ENCODE measurements at places on chromosomes 13 and 19.
A peak's percentile ranks its signal among the peaks of the same experiment; 100 is the strongest.

GRCh38 chr13:84609716-84610115 is 727.4 kb upstream of the SLITRK1 start:
- no peak for DNase-seq

DNA sequence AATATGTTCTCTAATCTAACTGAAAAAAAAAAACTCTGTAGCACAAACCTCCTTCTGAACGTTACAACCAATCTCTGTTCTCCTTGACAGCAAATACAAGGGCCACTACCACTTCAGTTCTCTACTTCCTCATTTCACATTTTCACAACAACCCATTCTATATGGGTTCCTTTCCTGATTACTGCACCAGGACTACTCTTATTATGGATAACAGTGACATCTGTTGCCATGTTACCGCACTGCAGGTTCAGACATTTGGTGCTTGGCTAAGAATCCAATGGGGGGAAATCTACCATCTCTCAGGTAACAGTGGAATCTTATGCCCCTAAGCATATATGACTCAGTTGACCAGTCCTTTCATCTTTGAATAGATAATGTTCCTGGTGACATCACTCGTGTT is 11.6 kb upstream of the FPR3 start:
- DNase-seq: no peak

GRCh38 chr13:37134411-37135041 is 29.1 kb upstream of the CSNK1A1L start:
- DNase-seq: no peak

- no peak for DNase-seq
These were observed 123.7 kb downstream of the ATP11A start for GRCh38 chr13:112813552-112813951.

DNA sequence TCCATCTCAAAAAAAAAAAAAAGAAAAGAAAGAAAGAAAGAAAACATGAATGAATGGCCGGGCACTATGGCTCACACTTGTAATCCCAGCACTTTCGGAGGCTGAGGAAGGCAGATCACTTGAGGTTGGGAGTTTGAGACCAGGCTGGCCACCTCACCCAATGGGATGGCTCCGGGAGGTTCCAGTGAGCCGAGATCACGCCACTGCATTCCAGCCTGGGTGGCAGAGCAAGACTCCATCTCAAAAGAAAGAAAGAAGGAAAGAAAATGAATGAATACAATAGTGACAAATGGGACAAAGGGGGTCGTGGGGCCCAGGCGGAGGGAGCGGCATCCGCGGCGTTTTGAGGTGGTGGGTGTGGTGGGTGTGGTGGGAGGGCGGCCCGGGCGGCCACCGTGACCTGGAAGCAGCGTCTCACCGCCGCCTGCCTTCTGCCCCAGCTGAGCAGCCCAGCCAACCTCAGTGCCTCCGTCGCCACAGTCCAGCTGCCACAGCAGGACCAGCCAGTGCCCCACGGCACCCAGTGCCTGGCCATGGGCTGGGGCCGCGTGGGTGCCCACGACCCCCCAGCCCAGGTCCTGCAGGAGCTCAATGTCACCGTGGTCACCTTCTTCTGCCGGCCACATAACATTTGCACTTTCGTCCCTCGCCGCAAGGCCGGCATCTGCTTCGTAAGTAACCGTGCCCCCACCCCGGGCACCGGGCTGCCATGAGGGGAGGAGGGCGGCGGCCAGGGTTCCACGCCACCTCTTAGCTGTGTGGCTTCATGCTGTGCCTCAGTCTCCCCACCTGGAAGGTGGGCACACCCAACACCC is 5.1 kb downstream of the PRTN3 start:
- DNase-seq: no peak

DNA sequence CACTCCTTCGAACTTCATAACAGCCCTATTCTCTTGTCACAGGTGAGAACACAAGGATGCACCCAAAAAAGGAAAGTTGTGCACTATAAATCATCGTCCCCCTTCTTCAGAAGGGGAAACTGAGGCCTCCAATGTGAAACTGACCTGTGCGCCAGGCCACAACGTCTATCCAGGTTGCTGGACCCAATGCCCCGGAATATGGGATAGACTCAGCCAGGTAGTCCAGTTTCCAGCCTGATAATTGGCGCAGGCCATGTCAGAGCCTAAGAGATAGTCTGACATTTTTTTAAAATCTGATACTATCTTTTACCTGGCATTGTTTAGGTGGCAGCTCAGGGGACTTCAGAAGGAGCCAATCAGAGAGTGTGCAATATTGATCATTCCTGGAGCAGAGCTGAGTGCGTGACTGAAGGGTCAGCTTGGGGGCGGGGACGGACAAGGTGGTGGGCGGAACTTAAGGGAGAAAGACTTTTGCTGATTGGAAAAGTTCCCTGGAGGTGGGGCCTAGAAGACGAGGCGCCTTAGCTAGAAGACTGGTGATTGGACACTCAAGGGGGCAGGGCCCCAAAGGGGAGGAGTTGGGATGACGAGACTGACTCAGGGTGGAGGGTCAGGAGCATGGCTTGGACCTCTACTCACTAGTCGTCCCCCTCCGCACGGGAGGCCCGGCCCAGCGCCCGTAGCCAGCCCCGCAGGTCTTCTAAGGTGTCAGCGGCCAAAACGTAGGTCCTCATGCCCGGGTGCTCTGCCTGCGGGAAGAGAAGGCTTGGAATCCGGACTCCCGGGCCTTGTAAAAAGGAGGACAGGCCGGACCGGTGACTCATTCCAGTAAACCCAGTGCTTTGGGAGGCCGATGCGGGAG is 8.5 kb downstream of the PLEKHA4 start:
- DNase-seq: no peak

DNA sequence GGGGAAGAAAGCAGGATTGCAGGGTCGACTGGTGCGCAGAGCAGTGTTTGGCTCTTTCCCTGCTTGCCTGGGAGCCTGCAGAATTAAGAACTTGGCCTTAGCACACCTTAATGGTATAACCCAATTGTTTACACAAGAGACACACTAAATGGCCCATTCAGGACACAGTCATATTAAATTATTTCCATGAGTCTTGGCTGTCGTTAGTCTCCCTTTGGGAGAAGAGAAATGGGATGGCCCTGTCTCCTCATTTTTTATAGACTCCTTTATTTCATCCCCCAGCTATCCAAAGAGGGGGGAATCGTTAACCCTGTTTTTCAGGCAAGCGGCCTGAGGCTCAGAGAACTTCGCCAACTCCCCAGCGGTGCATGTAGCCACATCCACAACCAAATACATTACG is 282.5 kb downstream of the SUCLA2 start:
- no peak for DNase-seq

- no peak for DNase-seq
These were observed 2.1 kb downstream of the MPND start for GRCh38 chr19:4345342-4346019.

GRCh38 chr19:17327654-17328516 is 6.8 kb downstream of the ANO8 start:
- DNase-seq: no peak

- DNase-seq: no peak
These were observed 135.1 kb downstream of the DNAJC15 start for GRCh38 chr13:43158516-43158915.

DNA sequence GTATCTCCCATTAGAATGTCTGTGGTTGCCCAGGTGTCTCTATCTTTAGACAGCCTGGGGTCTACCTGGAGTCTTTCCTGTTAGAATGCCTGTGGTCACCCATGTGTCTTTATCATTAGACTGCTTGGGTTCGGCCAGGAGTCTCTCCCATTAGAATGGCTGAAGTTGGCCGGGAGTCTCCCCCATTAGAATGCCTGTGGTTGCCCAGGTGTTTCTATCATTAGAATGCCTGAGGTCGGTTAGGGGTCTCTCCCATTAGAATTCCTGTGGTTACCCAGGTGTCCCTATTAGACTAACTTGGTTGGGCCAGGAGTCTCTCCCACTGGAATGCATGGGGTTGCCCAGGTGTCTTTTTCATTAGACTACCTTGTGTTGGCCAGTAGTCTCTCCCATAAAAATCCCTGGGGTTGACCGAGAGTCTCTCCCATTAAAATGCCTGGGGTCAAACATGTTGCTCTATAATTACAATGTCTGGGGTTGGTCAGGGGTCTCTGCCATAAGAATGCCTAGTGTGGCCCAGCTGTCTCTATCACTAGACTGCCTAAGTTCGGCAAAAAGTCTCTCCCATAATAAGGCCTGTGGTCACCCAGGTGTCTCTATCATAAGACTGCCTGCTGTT is 1448.7 kb downstream of the UQCRFS1 start:
- peak; percentile 44 for DNase-seq

- no peak for DNase-seq
These were observed 184.0 kb downstream of the SLC7A1 start for GRCh38 chr13:29411481-29411880.

DNA sequence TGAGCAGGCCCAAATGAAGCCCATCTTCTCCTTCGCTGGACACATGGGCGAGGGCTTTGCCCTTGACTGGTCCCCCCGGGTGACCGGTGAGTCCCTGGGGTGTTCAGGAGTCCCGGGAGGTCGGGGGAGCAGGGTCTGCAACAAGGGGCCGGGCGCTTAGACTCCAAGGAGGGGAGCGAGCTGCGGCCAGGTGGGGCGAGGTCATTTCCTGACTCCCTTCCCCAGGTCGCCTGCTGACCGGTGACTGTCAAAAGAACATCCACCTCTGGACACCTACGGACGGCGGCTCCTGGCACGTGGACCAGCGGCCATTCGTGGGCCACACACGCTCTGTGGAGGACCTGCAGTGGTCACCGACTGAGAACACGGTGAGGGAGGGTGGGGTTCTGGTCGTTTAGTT is 4.7 kb downstream of the GRWD1 start:
- no peak for DNase-seq

- no peak for DNase-seq
These were observed 314.1 kb downstream of the FOXO1 start for GRCh38 chr13:40352380-40352778.

DNA sequence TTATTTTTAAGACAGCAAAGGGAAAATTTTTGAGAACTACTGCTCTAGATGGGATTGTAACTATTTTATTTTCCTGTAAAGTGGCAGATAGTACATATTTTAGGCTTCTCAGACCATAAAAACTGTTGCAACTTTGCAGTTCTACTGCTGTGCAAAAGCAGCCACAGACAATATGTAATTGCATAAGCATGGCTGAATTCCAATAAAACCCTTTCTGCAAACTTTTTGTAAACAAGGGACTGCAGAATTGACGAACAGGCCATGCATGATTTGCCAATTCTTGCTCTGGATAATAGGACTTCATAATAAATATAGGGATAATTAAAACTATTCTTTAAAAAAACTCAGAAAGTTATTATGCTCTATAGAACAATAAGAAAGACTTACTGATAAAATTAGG is 149.1 kb downstream of the SLITRK5 start:
- DNase-seq: no peak

DNA sequence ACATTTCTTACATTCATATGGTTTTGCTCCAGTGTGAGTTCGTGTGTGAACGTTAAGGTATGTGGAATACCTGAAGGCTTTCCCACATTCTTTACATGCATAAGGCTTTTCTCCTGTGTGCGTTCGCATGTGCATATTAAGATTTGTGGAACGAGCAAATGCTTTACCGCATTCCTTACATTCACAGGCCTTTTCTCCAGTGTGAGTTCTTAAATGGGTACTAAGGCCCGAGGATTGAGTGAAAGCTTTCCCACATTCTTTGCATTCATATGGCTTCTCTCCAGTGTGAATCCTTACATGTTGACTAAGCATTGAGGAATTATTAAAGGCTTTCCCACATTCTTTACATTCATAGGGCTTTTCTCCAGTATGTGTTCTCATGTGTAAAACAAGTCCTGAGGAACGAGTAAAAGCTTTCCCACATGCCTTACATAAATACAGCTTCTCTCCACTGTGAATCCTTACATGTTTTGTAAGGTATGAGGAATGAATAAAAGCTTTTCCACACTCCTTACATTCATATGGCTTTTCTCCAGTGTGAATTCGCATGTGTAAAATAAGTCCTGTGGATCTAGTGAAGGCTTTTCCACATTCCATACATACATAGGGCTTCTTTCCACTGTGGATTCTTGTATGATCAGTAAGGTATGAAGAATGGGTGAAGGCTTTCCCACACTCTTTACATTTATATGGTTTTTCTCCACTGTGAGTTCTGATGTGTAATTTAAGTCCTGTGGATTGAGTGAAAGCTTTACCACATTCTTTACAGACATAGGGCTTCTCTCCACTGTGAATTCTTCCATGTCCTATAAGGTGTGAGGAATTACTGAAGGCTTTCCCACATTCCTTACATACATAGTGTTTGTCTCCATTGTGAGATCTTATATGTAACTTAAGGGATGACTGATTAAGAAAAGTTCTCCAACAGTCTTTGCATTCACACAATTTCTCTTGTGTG is 10.7 kb downstream of the ZNF846 start:
- DNase-seq: no peak

- DNase-seq: no peak
These were observed 15.2 kb downstream of the UPF1 start for GRCh38 chr19:18846862-18847548.

GRCh38 chr19:46748325-46749109 is 2.3 kb upstream of the STRN4 start:
- DNase-seq: no peak

DNA sequence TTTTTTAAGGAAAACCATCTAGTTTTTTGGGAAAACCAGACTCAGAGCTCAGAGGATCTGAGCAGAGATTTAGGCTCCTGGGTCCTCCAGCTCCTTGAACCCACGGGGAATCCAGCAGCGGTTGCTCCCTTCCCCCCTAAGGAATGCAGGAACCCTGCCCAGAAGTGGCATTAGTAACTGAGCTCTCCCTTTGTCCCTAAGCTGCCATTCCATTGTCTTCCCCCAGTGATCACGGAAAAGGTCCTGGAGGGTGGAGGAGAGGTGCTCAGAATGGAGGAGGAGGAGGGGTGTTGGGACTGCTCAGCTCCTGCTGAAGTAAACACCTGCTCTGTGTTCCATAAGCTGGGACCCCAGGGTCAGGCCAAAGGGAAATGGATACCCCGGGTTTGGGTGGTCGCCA is 16.8 kb upstream of the OR1M1 start:
- no peak for DNase-seq

- no peak for DNase-seq
These were observed 3.8 kb upstream of the ALOX5AP start for GRCh38 chr13:30731361-30732045.

GRCh38 chr19:13610039-13610691 is 103.9 kb upstream of the CACNA1A start:
- DNase-seq: no peak

DNA sequence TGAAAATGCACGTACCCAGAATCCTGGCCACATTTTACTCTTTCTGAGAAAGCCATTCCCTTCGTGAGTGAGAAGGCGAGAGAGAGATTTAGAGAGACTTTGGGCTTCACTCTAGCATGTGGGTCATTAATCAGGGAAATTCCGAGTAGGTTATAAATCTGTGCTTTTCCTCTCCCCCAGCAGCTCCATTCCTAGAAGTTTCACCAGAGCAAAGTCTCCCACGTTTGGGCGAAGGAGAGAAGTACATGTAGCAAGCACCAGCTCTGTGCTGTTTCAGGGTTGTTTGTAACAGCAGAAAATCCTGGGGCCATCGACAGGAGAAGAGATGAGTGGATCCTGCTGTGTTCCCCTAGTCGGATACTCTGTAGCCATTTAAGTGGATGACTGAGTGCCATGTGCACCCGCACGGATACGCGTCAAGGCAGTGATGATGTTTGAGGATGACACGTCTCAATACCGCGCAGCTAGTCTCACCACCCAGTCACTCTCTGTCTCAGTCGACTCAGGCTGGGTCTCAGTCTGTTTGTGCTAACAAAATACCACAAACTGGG is 131.8 kb upstream of the PEG3 start:
- no peak for DNase-seq

GRCh38 chr19:12482509-12482886 is 2.1 kb downstream of the ZNF709 start:
- no peak for DNase-seq

- no peak for DNase-seq
These were observed 20.3 kb upstream of the CRTC1 start for GRCh38 chr19:18662972-18663732.

Data from vagina (tissue), 2 donors.